ENCODE measurements at places on chromosomes 11 and 22.

DNA sequence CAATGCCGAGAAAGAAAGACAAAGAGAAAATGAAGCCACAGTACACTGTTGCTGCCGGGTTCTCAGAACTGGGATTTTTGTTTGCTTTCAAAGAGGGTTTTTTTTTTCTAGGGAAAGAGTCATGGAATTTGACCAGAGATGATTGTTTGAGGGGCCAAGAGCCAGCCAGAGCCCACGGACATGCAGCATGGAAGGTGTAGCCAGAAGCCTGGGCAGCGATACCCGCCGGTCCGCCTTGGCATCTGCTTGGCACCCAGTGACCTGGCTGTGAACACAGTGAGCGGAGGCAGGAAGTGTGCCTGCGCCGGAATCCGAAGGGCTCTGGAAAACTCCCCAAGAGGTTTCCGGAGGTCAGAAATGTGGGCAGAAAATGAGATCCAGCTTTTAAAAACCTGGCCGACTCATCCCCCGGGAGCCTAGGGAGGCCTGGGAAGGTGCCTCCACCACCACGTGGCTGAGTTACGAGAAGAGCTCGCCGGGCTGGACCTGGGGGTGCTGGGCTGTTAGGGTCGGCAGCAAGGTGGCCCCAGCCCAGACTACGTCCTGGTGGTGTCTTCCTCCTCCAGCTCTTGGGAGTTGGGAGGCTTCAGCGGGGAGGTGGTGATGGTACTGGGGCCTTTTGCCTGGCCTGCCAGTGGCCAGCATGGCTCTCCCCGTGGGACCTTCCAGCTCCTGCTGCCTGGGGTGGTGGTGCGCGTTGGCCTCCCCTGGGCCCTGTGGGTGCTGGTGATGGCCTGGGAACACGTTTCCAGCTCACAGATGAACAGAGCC lies 61.6 kb upstream of the PPARA start:
- DNase-seq: no peak

DNA sequence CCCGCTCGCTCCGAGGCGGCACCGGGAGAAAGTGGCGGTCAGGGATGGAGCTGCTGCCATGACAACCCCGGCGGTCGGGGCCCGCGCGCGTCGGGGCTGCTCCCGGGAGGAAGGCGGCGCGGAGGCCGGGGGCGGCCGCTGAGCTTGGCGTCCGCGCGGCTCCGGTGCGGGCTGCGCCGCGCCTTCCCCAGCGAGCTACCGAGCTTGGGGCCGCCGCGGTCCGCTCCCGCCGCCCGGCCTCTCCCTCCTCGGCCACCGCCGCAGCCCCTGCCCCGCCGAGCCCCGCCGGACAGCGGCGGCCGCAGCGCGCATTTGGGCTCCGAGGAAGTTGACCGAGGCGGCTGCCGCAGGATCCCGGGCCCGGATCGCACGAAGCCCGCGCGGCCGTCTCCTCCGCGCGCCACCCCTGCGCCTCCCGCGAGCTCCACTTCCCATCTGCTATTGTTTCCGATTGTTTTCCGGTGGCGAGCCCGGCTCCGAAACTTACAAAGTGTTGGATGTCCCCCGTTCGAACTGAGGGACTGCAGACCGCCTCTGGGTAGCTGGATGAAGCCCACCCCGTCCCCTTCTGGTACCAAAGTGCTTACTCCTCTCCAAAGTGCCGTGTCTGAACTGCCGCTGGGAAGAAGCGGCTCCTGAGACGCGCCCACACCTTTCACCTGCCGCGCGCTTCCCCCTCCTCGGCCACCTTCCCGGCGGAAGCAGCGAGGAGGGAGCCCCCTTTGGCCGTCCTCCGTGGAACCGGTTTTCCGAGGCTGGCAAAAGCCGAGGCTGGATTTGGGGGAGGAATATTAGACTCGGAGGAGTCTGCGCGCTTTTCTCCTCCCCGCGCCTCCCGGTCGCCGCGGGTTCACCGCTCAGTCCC lies 540.3 kb downstream of the NTM start:
- DNase-seq: no peak

- no peak for DNase-seq
Measured at GRCh38 chr11:86580535-86580934, 91.9 kb downstream of the ME3 start.

GRCh38 chr11:33394431-33395109 lies 137.4 kb downstream of the HIPK3 start:
- DNase-seq: no peak

DNA sequence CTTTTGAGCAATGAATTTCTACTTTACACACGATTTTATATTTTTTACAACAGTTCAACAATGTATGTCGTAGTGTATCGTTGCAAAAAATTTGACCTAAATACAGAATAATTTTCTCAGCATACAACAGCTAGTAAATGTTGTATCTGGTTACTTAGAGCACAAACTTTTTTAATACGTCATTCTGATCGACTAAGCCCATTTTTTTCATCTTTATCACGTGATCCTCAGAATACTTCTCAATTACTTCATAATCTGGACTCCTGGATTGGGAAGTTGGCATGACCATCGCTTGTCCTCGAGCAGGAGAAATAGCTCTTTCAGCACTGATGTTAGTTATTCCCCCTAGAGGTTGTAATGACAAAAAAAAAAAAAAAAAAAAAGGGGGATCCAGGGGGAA lies 16.6 kb downstream of the OR51L1 start:
- DNase-seq: no peak

GRCh38 chr22:32771756-32772155 lies 29.7 kb upstream of the TIMP3 start:
- DNase-seq: no peak
